ENCODE measurements at places on chromosomes 13 and 19.

GRCh38 chr13:80329250-80329649 is 11.7 kb downstream of the SPRY2 start:
- no peak for DNase-seq

DNA sequence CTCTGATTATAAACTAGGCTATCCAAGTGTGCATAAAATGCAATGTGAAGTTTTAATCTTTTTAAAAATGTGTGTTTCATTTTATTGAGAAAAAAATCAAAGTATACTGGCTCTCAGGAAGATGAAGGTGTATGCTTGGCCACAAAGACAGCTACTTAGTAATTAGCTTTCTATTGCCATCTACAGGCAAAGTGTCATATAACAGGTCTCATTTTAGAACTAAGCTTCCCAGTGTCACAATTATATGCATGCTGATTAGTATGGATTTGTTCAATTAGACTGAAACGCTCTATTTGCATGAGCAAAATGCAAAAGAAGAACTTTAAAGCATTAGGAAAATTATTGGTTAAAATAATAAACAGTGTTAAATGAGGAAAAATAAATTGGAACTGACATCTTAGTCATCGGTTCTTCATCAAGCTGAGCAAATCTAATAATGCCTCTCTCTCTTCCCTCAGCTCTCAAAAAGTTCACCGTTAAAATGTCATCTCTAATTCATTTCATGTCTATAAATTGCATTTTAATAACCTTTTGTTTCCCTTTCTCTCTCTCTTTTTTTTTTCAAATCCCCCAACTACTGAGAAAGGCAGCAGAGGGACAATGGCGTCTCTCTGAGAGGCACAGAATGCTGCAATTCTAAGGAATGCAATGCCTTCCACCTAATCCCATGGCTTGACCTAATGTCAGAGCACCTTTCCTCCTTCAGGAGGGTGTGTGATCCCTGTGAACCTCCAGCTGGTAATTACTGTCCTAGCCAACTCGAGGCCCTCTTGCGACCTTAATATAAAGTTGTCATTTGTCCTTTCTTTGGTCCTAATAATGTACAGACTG is 313.1 kb upstream of the MAB21L1 start:
- no peak for DNase-seq

GRCh38 chr13:34364633-34365032 is 546.7 kb downstream of the RFC3 start:
- DNase-seq = no peak

- no peak for DNase-seq
These were observed 161.9 kb downstream of the URI1 start for GRCh38 chr19:30103981-30104380.

- no peak for DNase-seq
These were observed 6.3 kb downstream of the C19orf12 start for GRCh38 chr19:29708554-29709439.

DNA sequence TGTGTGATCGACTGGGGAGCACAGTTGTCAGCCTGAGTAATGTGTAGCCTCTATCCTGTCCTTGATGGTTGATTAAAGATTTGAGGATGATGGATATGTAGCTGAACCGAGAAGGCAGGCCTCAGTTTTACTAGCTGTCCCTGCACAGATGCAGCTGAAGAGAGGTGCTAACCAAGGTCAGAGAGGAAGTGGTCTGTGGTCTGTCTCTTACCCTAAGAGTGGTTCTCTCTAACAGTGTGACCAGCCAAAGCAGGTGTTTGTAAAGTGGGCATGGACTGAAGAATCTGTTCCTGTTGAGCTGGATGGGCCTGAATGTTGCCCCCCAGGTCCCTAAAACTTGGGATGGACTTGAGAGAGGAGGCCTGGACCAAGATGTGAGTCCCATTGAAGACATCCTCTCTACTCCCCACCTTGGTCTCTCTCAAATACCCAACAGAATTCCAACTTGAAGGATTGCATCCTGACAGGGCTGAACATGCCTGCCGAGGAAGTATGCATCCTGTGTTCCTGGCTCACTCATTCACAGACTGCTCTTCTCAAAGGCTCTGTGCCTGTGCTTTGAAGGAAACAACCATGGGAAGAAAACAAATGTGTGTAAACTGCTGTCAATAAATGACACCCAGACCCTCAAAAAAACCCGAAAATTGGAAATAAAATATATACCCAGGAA is 223.8 kb downstream of the MAB21L1 start:
- DNase-seq = no peak

GRCh38 chr19:13597640-13598039 is 91.4 kb upstream of the CACNA1A start:
- DNase-seq = peak; percentile 65

DNA sequence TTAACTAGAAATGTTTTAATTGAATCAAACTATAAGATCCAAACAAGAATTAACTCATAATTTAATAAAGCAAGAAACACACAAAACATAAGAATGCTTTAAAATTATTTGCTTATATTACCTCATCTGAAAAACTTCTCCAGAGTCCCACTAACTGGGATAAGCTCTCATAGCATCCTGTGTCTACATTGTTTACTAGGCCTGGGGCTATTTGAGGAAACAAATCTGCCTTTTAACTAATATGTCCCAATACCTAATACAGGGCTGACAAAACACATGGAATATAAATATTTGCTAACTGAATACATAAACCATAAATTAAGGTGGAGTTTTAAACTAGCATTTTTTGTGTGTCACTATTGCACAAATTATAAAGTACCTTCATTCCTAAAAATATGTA is 1399.8 kb upstream of the SLC10A2 start:
- DNase-seq = no peak

DNA sequence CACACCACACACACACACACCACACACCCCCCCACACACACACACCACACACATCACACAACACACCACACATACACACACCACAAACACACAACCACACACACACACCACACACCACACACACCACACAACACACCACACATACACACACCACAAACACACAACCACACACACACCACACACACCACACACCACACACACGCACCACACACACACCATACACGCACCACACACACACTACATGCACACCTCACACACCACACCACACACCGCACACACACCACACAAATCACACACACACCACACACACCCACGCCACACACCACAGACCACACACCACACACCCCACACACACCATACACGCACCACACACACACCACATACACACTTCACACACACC is 83.5 kb downstream of the ZNF557 start:
- peak; percentile 7 for DNase-seq

DNA sequence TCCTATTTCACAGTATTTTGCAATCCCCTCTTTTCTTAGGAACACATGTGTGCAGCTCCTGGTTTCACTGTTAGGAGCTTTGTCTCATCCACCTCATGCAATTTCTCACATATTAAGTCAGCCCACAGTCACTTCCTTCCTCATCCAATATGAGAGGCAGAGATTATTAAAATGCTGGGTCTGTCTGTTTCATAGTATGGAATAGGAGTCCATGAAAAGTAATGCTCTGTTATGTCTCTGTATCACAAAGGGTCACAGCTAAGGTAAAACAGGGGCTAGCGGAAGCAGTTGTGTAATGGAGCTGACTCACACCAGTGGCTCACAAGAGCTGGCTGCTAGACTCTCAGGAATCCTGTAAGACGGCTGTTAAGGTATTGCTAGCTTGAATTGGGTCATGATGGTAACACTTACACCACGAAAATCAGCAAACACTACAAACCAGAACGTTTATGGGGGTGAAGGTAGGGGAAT is 216.5 kb downstream of the EFNB2 start:
- DNase-seq = no peak

GRCh38 chr19:49861107-49861506 is 6.3 kb downstream of the PNKP start:
- DNase-seq = no peak

GRCh38 chr13:100751826-100752225 is 77.2 kb upstream of the TMTC4 start:
- DNase-seq = no peak

GRCh38 chr13:98917116-98917515 is 60.7 kb downstream of the DOCK9 start:
- DNase-seq = no peak

DNA sequence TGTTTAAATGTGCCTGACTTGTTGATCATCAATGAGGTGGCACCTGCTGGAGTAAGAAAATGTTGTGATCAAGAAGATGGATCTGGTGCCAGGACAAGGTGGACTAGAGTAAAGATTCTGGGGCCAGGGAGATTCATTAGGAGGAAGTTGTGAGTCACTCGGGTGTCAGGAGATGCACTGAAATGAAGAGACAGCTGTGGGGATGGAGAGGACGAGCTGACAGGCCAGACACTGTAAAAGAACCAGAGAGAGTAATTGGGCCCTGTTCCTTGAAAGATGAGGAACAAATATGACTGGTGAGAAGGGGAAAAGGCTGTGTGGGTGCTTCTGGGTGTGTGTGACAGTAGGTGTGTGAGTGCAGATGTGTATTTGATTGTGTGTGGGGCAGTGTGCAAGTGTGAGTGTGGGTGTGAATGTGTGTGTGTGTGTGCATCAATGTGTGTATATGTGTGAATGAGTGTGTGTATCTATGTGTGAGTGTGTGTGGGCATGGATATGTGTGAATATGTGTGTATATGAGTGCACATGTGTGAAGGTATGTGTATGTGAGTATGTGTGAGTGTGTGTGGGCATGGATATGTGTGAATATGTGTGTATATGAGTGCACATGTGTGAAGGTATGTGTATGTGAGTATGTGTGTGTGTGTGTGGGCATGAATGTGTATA is 260.5 kb downstream of the RFC3 start:
- no peak for DNase-seq

DNA sequence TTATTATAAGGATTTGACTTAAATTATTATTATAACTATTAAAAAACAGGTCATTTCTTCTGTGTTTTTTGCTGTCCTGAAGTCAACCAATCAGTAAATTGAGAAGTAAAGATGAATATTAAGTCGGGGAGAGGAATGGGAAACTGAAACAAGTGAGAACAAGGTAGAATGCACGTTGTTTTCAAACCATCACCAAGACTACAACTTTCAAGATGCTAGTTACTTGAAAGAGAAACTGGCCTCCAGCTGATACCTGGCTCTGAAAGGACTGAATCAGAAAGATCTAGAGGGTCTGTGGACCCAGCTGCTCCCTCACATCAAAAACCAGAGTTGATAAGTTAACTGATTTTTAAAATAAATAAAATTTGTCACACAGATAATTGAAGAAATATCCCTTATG is 1301.5 kb upstream of the ATXN8OS start:
- no peak for DNase-seq

- DNase-seq = peak; percentile 90
These were observed 3.5 kb downstream of the YJEFN3 start for GRCh38 chr19:19531951-19532805.

- DNase-seq = peak; percentile 34
These were observed 12.5 kb upstream of the TNFSF9 start for GRCh38 chr19:6518145-6518911.

DNA sequence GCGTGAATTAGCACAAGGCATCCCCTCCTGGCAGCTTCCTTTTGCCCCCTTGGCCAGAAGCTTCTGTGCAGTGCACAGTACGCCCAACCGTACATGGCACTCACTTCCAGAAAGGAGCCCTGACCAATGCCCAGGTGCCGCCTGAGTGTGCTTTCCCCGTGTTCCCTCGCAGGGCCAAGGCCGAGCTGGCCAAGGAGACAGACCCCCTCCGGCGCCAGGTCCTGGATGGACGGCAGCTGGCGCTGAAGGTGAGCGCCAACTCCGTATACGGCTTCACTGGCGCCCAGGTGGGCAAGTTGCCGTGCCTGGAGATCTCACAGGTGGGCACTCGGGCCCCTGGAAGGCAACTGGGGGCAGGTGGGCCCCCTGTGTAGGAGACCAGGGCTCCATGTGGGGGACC is 9.4 kb upstream of the SPIB start:
- no peak for DNase-seq

DNA sequence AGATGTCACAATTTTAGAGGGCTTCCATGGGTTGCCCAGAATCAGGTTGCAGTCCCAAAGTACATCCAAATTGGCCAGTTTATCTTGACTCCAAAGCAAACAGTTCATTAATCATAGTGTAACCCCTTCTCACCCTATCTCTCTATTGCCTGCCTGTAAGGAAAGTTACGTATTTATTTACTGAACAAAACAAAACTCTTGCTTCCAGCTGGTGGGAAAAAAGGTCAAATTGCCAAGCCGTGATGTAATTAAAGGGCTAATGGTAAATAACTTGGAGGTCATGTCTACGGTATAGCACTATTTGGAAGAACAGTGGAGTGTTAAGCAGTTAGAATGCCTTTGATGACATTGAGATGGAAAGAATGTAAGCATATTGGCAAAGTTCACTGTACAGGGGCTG is 214.0 kb downstream of the DLEU7 start:
- no peak for DNase-seq

GRCh38 chr13:74061926-74062595 is 72.1 kb downstream of the KLF12 start:
- no peak for DNase-seq

DNA sequence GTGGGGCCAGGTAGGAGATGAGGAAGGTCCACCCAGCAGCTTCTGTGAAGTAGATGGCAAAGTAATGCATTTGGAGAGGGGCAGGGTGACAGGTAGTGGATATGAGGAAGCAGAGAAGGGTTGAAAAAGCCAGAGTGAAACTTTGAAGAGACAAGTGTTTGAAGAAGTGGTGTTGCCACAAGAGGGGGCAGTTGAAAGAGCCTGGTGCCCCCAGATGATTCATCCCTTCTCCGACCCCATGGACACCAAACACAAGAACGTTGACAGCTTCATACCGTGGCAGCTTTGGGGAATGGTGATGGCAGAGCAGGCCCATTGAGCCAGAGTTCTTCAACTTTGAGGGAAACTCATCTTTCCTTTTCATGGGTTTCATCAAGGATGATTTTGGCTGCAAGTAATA is 19.9 kb downstream of the IFNL3 start:
- no peak for DNase-seq

DNA sequence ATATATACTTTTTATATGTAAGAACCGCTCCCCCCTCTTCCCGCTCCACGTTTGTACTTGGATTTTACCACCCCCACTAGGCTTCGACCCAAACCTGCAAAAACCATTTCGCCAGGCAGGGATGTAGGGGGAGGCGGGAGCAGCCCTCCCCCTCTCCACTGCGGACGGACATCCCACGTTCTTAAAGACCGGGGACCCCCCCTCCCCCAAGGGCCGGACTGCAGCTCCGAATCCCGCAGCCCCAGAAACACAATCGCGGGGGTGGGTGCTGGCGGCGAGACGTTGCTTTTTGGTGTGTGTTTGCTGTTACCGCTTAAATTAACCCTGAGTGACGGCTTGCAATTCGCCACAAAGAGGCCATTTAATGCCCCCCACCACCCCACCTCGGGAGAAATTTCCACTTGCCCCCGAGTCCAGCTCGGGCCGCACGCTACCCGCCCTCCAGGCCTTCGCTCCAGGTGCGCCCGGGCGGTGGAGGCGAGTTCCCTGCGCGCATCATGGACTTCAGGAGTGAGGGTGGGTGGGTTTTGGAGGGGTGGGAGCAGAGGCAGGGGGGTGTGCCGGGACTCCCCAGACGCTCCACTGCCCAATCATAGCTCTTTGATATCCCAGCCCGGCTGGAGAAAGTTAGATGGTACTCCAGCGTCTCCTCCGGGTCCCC is 15.8 kb downstream of the NFIX start:
- DNase-seq = no peak
